Stimulated activated effector memory CD8-positive, alpha-beta T cell treated with anti-CD3 and anti-CD28 coated beads, Interleukin-12 subunit alpha, Interleukin-12 subunit beta, amount 100 ng/mL, for 72 hours (primary cell): ENCODE measurements at places on chromosomes 3 and 15.
A peak's percentile ranks its signal among the peaks of the same experiment; 100 is the strongest.

DNA sequence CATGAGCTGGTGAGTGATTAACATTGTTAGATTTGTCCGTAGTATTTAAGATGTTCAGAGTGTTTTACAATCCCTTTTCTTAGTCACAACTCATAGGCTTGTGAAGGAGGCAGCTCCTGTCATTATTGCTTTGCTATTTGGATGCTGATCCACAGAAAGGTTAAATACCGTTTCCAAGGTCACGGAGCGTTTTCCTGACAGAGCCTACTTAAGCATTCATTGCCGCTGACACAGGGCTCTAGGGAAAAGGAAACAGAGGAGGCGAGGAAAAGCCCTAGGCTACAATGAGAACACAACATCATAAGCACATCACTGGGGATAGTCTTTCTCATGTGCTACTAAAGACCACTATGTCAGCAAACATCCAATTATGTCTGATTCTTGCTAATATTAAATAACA, 38.5 kb upstream of the CPB1 start:
- DNase-seq: no peak

- DNase-seq: no peak
These were observed 98.3 kb upstream of the VGLL3 start for GRCh38 chr3:87088993-87089841.

- no peak for DNase-seq
These were observed 31.2 kb downstream of the RFTN1 start for GRCh38 chr3:16482194-16482769.

- no peak for DNase-seq
These were observed 109.2 kb downstream of the EPHB1 start for GRCh38 chr3:134904241-134904771.

- DNase-seq: no peak
These were observed 222.9 kb downstream of the WDR72 start for GRCh38 chr15:53536479-53537120.

- no peak for DNase-seq
These were observed 12.8 kb downstream of the NXPE3 start for GRCh38 chr3:101791778-101792177.

DNA sequence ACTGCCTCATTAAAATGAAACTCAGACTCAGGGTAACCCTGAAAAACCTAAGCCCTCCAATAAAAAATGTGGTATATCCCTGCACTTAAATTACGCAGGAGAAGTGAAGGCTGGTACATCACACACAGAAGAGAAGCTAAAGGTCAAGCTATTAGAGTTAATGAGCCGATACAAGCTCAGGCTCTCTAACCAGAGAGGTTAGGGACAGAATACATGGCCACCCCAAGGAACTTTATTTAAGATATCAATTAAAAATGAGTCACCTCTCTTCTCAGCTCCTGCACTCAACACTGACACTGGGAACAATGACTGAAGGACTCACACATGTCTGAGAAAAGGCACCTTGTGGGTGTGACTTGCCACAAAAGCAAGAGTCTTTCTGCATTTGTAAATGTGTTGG, 800.6 kb upstream of the CFAP20DC start:
- DNase-seq: no peak

DNA sequence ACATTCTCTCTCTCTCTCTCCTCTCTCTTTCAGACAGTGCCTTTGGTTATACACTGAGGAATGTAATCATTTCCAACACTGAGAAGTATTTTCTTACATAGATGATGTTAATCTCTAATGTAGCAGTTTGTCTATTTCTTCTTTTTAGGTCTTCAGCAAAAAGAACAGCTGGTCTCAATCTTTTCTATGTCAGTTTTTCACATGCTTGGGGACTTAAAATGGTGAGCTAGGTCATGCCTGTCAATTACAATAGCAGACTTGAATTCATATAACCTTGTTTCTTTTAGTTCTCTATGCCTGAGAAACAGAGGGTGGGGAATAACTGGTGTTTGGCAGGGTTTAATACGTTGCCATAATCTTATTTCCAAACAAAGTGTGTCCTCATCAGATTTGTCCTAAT, 786.2 kb downstream of the SQOR start:
- no peak for DNase-seq

DNA sequence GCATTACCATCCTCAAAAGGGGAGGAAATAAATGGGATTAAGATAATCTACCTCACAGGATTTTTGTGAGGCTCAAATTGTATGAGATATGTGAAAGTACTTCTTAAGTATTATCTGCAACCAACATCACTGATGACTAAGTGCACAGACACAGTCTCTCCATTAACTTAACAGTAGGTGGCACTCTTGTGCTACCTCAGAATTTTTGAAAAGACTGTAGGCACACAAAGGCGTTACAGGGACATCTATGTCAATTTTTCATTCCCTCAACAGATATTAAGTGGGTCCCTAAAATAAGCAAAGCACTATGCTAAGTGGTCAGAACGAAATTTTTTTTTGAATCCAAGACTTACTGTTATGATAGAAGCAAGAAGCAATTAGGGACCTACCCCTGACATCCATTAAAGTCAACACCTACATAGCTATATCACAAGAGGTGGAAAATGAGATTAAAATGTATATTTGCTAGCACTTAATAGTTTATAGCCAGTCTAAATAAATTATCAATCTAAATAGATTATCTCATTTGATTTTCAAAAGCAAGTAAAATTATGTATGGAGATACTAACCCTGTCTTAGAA, 52.9 kb downstream of the RYK start:
- DNase-seq: no peak

- DNase-seq: no peak
These were observed 165.5 kb upstream of the CBLB start for GRCh38 chr3:106034313-106034712.

- no peak for DNase-seq
These were observed 2.0 kb downstream of the DCUN1D1 start for GRCh38 chr3:182978387-182978786.

DNA sequence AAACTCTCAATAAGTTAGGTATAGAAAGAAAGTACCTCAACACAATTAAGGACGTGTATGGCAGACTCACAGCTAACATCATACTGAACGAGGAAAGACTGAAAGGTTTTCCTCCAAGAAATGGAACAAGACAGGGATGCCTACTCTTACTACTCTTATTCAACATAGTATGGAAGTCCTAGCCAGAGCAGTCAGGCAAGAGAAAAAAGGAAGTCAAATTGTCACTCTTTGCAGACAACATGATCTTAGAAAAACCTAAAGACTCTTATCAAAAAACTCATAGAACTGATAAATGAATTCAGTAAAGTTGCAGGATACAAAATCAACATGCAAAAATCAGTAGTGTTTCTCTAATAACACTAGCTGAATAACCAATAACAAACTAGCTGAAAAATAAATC, 96.0 kb downstream of the C3orf70 start:
- no peak for DNase-seq

GRCh38 chr15:85580879-85581278, 200.5 kb downstream of the AKAP13 start:
- peak; percentile 31 for DNase-seq

GRCh38 chr15:62816342-62817069, 226.0 kb upstream of the TPM1 start:
- no peak for DNase-seq

GRCh38 chr3:179416681-179417080, 34.6 kb downstream of the GNB4 start:
- DNase-seq: no peak

GRCh38 chr3:179149951-179150350, 1.8 kb downstream of the PIK3CA start:
- DNase-seq: no peak

DNA sequence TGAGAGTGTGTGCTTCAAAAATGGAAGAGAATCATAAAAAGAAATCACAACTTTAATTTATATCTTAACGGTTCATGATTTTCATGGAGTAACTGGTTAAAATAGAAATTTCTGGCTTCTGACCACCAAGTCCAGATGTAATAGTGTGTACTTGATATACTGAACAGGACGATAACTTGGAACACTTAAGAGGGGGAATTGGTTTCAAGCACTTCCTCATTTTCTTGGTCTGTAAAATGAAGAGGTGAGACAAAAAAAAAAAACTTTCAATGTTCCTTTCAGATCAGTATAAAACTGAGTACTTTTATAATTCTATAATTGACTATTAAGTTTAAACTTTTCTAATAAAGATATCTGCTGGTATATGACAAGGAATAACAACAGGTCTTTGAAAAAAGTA, 64.0 kb upstream of the TRA2B start:
- DNase-seq: no peak

DNA sequence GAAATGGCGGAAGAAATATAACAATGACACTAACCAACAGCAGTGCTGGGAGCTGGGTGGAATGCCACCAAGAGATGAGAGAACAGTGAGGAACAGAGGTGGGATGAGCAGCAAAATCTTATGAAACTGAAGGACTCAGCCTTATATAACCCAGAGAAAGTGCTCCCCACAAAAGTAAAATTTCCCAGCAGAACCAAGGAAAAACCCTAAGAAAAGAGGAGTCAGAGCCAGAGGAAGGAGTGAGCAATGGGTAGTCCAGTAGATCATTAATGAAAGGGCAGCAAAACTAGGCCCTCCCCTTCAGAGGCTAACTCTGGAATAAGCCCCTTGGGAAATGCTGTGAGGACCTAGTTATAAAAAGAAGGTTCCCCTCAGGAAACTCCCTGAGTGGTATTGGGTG, 24.7 kb upstream of the UBE2E1 start:
- DNase-seq: no peak

DNA sequence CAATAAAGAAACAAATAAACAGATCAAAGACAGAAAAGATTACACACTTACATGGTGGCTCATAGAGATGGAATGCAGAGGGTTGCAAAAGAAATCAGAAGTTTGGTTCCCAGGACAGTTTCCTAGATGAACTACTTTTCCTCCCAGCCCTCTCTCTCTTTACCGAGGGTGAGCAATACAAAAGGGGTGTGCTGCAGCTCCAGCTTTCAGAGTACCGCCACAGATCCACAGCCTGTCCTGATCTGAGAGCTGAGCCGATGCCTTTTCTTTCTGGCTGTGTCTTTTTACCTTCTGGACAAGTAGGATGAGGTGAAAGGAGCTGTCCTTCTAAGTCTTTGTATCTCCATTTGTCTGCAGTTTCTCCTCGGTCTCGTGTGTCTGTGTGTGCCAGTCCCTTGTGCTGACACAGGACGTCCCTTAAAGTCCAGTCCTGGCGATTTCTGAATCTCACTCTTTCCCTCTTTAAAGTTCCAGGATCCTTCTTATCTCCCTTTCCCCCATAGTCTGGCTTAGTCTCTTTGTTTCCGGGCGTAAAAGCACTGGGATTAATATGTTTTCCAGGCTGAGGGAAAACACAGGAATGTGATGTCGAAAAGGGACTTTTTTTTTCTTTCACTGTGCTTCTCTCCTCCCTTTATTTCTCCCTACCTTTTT, 540 bp downstream of the CCDC80 start:
- DNase-seq: no peak

- peak; percentile 80 for DNase-seq
These were observed 96.1 kb upstream of the CHD2 start for GRCh38 chr15:92803852-92804609.

DNA sequence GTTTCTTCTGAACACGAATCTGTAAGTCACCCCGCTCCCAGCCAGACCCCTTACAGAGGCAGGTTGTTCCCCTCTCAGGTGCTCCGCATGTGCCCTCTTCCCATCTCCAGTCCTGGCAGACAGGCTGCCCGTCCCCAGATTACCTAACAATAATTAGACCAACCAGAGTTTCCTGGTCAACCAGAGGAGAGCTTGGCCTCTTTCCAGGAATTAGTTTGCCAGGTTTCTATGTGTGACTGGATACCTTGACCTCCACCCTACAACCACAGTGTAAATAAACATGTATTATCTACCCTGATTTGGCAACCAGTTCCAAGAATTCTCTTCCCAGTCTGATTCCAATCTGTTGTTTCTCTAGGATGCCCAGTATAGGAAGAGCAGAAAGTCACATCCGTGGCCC, 178.0 kb upstream of the UMPS start:
- DNase-seq: no peak

DNA sequence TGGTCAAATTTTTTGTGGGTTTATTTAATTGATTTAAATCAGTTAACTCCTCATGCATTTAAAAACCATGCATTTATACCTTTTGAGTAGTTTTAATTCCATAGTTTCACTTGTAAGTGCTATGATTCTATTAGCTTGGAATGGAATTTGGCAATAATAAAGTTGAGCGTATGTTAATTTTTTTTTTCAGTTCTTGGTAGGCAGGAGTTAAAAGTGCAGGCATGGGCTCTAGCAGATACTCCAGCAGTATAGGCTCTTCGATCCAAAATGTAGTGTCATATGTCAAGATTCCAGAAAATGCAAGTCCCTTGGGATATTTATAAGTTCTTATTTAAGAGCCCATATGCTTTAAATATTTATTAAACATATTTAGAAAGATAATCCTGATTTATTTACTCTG, 70.3 kb downstream of the LYSMD4 start:
- no peak for DNase-seq

GRCh38 chr3:168796339-168796738, 700.6 kb upstream of the GOLIM4 start:
- DNase-seq: no peak

GRCh38 chr3:7285505-7285904, 424.6 kb downstream of the GRM7 start:
- DNase-seq: no peak

DNA sequence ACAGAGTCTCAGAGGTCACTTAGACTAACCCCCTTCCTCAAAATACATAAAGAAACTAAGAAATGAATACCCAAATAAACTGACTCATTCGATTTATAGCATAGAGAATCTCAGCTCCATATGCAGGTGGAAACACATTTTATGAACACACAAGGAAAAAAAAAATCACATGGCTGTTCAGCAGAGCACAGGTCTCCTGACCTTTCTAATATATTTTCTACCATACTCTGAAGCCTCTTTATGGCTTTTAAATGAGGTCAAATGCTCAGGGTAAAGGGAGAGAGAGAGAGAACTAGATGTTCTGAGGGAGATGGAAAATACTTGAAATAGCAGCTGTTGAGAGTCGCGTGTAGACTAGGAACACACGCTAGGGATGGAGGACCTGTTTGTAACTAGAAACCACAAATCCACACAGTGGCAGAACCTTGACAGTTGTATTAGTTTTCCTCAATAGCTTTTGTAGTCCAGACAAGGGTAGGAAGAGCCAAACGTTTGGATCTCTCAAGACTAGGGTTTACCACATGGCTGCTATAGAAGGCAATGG, 165.3 kb downstream of the FMN1 start:
- no peak for DNase-seq

- DNase-seq: no peak
These were observed 1222.9 kb downstream of the ZPLD1 start for GRCh38 chr3:103657756-103658155.

DNA sequence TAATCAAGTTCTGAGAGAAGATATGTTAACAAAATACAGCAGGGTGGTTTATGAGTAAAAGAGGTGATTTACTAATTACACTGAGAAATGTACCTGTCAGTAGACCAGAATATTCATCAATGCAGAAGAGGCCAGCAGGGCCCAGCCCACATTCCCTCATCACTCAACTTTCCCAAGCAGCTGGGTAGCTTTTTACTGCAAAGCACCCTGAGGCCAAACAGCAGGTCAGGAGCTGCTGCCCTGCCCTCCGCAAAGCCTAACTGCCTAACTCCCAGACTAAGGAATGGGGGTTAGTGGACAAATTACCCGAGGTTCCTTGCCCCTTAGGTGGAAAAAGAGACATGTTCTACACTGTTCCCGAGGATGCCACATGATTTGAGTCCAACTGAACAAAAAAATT, 108.2 kb downstream of the TBL1XR1 start:
- DNase-seq: no peak
